WERI-Rb-1 (cell line): ENCODE measurements at places on chromosomes 6 and 20.

DNA sequence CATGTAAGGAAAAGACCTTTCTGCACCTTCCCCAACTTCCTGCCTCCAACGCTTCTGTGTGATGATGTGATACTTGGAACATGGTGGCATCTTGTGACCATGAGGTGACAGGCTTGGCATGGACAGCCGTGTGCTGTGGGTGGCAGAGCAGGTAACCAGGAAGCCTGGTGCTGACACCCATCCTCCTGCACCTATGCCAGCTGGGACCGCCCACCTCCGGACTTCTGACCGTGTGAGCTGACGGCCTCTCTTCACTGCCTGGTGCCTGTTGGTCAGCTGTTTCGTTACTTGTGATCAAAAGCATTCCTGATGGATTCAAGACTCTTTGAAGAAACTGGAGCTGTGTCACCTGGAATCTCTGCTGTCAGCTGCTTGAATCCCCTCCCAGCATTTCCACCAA lies 70.3 kb downstream of the TMEM242 start:
- no peak for DNase-seq

GRCh38 chr20:31943052-31943471 lies 8.8 kb downstream of the PDRG1 start:
- no peak for DNase-seq

DNA sequence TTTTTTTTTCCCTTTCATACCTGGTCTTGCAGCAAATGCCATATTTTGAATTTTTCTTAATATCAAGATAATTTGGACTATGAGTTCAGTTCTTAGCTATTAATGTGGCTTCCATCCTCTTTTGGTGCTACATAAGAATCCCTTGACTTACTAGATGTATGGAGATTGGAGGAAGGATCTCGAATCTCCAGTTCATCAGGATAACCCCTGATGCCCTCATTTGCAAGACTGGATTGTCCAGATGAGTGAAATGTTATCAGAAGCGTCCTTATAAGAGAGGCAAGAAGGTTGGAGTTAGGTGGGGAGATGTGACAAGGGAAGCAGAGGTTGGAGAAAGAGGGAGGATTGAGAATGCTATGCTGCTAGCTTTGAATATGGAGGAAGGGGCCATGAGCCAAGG lies 499.6 kb upstream of the SYNCRIP start:
- DNase-seq = no peak

DNA sequence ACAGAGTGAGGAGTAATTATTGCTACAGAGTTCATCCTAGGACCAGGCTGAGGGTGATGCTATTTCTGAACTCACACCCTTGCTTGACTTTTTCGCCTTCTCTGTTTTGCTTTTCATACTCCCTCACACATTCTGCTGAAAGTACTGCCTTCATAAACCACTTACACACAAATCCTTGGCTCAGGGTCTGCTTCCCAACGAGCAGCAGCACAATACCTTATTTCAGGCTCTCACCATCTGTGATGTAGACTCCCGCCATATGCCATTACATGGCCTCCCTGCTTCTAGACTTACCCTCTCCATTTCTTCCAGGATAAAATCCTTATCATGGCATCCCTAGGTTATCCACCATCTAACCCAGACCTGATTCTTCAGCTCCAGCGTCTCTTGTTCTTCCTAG lies 321.3 kb upstream of the SPTLC3 start:
- DNase-seq = no peak

- DNase-seq = no peak
Observed at GRCh38 chr20:25989196-25989595, 292.5 kb upstream of the ZNF337 start.

GRCh38 chr6:127554435-127555006 lies 22.5 kb upstream of the C6orf58 start:
- DNase-seq = no peak

DNA sequence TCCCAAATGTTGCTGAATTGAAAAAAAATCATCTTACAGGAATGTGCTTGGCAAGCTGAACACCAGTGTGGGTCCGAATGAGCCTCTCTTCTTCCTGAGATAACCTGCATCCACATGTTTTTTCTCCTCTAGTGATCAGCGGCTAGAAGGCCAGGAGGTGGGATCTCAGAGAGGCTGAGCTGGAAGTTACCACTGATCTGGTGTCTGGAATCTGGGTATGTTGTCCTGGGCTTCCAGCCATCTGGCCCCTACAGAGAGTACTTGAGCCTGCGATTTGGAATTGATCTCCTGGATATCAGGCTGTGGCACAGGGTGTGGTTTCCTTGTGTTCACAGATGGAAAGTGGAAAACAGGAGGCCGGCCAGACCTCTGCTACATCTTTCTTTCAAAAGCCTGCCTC lies 35.9 kb downstream of the SULF2 start:
- peak; percentile 72 for DNase-seq

DNA sequence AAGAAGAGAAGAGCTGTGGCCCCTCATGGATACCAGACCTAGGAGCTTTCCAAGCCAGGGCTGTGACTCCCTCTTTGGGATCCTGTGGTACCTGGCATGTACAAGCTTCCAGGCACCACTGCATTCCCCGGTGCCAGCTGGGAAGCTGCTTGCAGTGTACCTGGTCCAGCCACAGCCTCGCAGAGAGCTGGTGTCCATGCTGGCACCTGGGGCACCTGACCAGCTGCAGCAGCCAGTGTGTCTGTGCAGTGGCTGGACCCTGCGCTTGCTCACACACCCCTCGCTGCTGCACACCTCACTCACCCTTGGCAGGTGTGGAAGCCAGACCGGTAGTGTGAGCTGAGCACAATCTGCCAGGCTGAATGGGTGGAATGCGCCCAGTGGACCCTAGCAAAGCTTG lies 190.9 kb upstream of the MAN1A1 start:
- DNase-seq = no peak

GRCh38 chr6:34161857-34162515 lies 16.1 kb upstream of the GRM4 start:
- DNase-seq = peak; percentile 39

GRCh38 chr6:110491644-110492317 lies 15.4 kb upstream of the SLC22A16 start:
- no peak for DNase-seq

DNA sequence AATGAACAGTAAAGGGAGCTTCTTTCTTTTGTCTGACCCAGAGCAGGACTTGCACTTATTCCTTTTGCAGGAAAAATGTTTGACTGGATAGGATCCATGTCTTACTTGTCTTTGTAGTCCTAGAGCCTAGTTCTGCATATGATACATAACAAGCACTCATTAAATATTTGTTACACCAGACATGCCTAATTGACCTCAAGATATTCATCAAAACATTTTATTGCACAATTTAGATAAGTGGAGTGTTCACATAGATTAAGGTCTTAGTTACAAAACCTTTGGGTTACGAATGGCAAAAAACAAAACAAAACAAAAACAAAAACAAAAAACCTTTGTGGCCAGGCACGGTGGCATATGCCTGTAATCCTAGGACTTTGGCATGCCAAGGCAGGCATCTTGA lies 735.8 kb upstream of the NRSN1 start:
- no peak for DNase-seq

DNA sequence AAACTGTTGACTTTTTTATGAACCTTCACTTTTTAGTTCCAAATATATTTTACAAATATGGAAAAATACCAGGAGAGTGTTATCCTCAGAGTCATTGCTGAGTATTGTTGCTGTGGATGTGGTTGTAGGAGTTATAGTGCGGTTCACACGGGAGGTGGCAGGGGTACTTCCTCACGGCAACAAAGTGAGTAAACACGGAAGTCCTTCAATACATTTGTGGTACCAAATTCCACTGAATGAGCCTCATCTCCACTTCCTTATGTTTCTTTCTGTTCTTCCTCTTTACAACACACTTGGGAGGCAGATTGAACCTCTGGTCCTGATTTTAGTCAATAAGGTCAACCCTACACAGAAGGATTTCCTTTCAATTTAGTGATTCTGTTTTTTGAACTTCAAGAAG lies 371.8 kb downstream of the BTBD3 start:
- no peak for DNase-seq

- DNase-seq = no peak
Observed at GRCh38 chr20:11582060-11582459, 335.6 kb upstream of the BTBD3 start.

- DNase-seq = no peak
Observed at GRCh38 chr6:47043286-47043685, 1.2 kb upstream of the ADGRF1 start.

- DNase-seq = no peak
Observed at GRCh38 chr6:89834884-89835792, 5.5 kb downstream of the CASP8AP2 start.

DNA sequence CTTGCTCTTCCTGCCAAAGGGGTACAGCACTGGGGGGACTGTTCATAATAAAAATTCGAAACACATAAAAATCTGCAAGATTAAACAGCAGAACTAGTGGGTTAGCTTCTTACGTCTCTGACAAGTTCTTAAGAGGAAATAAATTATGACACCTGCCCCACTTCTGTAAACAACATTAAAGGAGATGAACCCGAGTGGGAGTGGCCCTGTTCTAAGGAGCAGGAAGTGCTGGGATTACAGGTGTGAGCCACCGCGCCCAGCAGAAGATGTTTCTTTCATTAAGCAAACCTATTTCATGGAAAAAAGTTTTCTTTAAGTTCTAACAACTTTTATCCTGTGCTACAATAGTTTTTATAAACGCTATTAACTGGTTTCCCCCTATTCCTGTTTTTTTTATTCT lies 24.6 kb downstream of the USP45 start:
- DNase-seq = no peak

DNA sequence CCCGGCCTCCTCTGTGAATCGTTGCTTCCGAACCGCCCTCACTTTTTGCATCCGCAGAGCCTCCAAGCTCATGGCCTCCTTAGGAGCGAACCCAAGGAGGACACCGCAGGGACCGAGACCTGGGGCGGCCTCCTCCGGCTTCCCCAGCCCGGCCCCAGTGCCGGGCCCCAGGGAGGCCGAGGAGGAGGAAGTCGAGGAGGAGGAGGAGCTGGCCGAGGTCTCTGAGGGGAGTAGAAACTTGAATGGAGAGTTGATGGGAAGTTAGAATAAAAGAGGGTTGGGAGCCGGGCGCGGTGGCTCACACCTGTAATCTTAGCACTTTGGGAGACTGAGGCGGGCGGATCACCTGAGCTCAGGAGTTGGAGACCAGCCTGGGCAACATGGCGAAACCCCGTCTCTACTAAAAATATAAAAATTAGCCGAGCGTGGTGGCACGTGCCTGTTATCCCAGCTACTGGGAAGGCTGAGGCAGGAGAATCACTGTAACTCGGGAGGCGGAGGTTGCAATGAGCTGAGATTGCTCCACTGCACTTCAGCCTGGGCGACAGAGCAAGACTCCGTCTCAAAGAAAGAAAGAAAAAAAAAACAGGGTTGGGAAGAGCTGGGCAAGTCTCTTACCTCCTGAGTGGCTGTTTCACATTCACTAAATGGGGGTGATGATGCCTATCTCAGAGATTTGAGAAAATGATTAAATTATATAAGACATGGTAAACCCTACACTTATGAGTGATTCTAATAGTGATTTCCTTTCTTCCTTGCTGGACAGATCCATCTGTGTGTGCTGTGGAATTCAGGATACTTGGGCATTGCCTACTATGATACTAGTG lies 805 bp downstream of the MSH5 start:
- DNase-seq = no peak

DNA sequence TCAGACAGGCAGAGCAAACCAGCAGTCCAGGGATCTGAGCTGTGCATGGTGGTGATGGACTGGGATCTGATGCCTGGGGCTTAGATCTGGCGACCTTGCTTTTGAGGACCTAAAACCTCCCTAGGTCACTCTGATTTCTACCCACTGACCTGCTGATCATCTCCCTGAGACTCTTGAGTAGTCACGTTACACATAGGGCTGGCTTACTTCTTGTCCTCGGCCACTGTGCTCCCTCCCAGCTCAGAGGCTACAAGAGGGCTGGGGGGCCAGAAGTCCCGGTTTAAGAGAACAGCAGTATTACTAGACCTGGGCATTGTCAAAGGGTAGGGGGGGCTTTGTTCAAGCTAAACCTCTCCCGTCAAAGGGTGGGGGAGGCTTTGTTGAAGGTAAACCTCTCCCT lies 5.5 kb downstream of the DYNLT1 start:
- no peak for DNase-seq

DNA sequence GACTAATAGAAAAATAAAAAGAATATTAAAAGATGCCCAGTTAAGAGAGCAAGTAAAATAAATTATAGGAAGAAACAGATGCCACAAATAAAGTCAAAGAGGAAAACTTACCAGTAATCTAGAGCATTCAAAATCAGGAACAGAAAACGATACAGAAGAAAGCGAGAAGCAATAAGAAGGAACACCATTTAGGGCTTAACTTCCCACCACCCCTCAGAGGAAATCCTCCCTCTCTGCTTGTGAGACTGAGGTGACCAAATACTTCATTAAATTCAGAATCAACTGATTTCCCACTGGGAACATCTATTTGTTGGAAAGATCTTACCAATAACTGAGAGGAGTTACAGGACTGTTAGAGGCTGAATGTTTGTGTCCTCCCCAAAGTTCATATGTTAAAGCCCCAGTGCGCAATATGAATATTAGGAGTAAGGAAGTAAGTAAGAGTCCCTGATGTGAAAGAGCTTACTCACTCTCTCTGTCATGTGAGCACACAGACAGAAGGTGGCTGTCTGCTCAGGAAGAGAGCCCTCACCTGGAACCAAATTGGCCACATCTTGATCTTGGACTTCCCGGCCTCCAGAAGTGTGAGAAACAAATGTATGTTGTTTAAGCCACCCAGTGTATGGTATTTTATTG lies 19.5 kb downstream of the KATNA1 start:
- DNase-seq = no peak

- no peak for DNase-seq
Observed at GRCh38 chr20:6081236-6081635, 27.4 kb upstream of the LRRN4 start.

GRCh38 chr6:149919834-149920225 lies 3.1 kb downstream of the RAET1G start:
- DNase-seq = no peak
